ENCODE measurements at places on chromosomes 16 and 17.

- no peak for DNase-seq
Observed at GRCh38 chr16:75317101-75317522, 65.7 kb upstream of the BCAR1 start.

DNA sequence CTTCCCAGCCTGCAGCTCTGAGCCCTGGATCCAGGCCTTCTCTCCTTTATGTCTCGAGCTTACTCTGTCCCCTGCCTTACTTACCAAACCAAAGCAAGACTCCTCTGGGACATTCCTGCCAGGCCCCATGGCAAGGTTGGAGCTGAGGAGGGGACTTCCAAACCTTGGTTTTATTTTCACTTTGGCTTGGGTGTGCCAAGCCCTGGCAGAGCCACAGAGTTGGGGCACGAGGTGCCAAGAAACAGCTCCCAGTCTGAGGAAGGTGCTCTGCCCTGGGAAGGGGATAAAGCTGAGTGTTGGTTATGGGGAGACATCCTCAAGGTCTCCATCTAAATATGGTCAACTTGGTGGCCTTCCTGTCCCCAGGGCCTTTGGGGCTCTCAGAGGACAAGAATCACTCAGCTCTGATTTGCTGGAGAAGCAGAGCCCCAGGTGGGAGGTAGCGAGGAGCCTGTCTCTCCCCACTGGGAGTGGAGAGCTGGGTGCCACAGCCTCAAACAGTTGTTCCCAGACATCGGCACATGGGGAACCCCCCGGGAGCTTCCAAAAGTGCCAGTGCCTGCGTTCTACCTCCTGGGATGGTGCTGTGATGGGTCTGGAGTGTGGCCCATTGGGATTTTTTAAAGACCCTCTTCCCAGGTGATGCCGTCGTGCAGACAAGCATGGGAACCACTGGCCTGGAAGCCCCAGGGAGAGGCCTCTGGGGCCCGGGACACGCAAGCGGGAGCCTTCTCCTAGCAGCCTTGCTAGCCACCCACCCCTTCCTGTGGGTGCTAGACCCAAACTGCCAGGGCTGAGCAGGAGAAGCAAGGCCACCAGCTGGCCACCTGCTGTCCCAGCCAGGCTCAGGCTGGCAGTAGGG lies 10.3 kb downstream of the NLRC5 start:
- no peak for DNase-seq

DNA sequence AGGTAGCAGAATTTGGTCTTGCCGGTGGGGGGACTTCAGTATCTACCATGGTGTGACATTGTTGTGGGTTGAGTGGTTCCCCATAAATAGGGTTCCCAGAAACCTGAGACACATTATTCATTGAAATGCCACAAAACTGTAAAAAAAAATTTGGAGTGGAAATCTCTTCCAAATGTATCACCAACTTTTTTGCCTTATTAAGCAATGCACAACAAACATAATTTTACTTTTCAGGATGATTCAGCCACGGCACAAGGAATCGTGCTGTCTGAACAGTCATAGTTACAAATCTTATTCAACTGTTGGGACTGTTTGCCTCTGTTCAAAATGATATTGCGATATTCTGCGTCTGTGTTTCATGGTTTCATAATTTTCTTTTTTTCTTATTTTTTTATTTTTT lies 181.2 kb downstream of the NTN1 start:
- DNase-seq = no peak

DNA sequence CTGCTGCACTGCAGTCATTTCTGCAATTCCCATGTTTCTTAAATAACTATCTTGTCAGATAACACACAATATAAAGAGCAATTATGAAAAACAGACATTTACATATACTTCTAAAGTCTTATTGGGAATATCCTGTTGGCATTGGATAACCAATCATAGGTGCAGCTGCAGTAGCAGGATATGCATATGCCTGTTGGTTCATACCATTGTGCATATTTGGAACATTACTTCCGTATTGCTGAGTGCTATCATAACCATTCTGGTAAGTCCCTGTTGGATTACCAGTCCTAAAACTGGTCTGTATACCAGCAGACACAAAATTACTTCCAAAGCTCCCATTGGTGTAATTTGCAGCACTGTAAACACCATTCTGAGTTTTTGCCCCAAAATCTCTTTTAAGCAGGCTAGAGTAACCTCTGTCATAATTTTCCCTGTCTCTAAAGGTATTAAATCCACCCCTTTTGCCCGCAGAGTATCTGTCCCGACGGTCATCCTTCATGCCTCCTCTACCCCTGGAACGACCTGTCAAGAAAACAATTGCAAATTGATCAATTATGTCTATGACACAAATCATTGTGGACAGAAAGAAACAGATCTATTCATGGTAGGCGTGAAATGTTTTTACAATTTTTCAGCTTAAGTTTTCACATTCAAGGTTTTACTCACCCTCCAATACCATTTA lies 3.1 kb upstream of the POLG2 start:
- DNase-seq = no peak

GRCh38 chr16:66490774-66491715 lies 58.9 kb downstream of the TK2 start:
- no peak for DNase-seq

GRCh38 chr16:15899538-15900100 lies 11.2 kb upstream of the CEP20 start:
- DNase-seq = peak; percentile 52

DNA sequence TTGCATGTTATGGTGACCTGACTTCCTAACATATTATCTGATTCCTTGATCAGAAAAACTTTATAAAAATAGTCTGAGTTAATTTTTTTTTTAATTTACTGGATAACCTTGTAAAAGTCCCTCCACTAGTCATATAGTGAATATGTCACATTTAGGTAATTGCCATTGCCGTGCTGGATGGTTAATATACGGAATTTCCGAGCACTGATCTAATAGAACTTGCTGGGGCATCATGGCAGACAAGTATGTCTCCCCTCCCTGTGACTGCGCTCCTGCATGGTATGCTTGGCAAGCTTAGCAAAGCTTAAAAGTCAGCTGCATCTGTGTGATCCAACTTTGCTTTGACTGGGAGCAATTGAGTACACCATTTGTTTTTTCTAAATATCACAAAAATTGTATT lies 239.4 kb upstream of the TBX2 start:
- no peak for DNase-seq

DNA sequence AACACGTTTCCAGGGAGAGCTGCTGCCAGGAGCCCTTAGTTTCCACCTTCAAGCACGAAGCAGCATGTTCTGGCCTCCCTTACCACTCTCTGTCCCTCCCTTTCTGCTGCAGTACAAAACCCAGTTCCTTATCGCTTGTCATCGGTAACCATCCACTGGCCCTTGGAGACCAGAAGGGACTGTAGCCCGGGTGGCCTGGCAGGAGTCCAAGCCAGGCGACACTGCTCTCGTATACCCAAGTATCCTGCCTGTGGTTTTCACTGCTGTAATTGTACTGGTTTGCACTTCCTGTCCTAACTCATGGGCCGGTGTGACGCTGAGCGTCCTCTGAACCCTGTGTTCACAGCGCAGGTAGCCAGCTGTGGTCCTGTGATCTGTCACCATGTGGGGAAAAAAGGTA lies 81.1 kb downstream of the MAF start:
- no peak for DNase-seq

- no peak for DNase-seq
Observed at GRCh38 chr16:25390761-25391160, 133.1 kb upstream of the ZKSCAN2 start.

DNA sequence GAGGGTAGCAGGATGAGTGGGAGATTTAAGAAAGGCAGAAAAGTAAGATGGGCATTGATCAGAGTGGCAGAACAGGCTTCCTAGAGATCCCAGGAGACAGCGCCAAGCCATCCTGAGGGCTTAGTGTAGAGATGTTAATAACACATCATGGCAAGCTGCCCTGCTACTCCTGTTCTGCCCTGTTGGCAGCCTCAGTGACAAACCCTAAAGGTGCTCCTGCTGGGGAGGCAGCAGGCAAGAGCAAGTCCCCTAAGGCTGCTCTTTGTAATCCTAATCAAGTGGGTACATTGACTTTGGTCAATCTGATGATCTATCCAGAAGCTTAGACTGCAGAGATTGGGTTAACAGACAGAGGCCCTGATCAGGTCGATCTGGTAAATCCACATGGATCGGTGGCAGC lies 16.3 kb downstream of the ANKFN1 start:
- DNase-seq = no peak

DNA sequence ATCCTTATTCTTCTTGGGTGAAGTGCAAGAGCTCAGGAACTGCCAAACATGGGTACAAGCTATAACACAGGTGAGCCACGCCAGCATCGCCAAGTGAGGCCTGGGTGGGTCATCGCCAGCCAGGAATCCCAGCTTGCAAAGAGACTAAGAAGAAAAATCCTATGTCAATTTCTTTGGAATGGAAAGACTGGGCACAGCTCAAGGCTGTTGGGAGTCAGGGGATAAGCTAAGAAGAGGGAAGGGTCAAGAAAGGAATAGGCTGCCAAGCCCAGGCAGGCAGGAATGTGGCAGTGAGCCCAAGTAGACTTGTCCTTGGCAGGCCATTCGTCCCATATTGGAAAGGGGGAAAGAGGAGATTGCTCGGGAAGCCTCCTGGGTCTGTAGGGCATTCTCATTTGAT lies 191.4 kb upstream of the CDH5 start:
- no peak for DNase-seq

GRCh38 chr17:79473876-79474440 lies 136.9 kb downstream of the RBFOX3 start:
- no peak for DNase-seq

GRCh38 chr16:12917653-12918052 lies 16.3 kb downstream of the SHISA9 start:
- DNase-seq = no peak

GRCh38 chr16:82862057-82862456 lies 235.3 kb downstream of the CDH13 start:
- DNase-seq = no peak

DNA sequence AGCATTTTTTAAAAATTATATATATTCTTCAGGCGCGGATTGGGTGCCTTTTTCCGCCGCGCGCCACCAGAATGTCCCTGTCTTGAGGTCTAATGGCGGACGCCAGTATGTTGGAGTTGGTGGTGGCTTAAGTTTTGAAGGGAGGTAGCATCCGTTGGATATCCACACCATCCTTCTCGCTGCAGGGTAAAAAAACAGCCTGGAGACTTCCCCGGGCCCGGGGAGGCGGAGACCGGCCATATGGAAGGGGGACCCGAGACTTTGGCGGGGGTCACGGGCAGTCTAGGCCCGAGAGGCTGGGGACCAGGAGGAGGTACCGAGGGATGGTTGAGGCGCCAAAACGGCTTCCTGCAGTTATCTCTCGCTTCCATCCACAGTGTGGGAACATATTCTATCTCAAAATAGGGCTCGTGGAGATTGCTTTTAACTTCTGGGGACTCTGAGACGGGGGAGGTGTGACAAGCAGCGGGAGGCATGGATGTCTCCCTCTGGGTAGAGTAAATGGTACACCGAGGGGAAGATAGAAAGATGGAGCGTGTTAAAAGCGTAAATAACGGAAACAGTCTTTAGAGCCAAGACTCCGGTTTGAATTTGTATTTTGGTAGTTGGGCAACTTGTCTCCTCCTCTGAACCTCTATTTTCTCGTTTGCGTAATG lies at the start of gene SF3B3:
Gene SF3B3 (plus strand): TSS at position 74 of the 656 bp plus-strand sequence. CDS start 2,841 bp downstream, outside the sequence.
- peak; percentile 69 for DNase-seq

DNA sequence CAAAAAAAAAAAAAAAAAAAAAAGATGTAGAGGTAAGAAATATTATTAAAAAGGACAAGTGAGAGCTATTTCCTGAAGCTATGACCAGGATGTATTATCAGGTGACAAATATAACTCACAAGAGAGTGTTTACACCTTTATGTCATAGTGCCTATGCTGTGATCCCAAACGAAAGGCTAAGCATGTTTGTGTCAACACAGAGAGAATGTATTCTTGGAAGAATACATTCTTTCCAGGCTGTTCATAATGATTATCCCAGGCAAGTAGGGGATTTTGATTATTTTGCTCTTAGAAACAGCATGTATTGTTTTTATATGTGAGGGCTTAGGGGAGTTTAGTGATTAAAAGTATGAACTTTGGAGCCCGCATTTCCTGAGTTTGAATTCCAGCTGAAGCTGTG lies 175.0 kb downstream of the SPECC1 start:
- no peak for DNase-seq

All from activated T-helper 2 cell treated with anti-CD3 and anti-CD28 coated beads, Interferon-gamma antibody, Interleukin-2, Interleukin-4, amounts not matched to agents 10 μg/mL and 5 μg/mL and 100 μg/mL, durations not matched to agents 14 hours and 24 hours and 36 hours (primary cell).